ENCODE measurements at places on chromosomes 7 and 10.

DNA sequence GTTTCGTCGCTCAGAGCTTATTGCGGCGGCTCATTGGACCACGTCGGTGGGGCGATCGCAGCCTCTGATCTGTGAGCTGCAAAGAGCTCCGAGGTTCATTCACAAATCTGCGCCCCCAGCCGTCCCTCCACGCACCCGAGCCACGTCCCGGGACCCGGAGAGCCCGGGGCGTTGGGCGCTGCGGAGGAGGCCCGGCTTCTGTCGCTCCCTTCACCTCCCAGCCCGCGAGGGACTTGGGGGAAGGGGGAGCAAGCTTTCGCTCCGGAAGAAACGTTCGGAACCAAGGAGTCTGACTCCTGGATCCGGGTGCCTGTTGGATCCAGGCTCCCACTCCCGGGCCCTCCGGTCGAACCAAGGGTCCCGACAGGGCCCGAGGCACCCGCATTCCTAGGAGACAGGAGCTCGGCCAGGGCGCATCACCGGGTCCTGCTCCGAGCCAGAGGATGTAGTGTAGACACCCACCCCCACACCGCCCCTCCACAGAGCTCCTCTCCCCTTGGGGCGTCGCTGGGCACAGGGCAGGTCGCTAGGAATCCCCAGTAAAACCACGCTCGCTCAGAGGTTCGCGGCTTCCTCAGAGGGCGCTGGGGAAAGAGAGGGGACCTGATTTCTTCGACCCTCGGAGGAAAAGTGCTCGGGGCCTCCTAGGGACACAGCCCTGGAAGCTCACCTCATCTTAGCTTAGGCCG, 7.9 kb upstream of the EN2 start:
- DNase-seq: no peak

- DNase-seq: no peak
These were observed 183.4 kb downstream of the MACC1 start for GRCh38 chr7:20033621-20034400.

DNA sequence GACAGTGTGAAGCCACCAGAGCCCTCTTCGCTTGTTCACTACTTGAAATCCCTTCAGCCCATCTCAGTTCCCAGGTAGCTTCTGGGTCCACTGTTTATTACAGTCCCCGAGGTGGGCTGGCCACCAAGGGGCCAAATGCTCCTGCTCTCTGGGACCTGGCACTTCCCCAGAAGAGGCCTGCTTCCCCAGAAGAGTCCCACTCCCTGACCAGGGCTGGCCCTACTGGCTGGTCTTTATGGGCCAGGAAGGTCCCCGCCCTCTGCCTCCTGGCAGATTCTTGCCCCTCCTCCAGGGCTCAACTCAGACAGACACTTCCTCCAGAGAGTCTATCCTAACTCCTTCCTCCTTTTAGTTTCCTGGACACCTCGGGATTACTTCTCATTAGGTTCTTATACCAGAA, 70.7 kb upstream of the LRRC18 start:
- DNase-seq: no peak

GRCh38 chr10:71333129-71333887, 14.2 kb downstream of the SLC29A3 start:
- DNase-seq: no peak

DNA sequence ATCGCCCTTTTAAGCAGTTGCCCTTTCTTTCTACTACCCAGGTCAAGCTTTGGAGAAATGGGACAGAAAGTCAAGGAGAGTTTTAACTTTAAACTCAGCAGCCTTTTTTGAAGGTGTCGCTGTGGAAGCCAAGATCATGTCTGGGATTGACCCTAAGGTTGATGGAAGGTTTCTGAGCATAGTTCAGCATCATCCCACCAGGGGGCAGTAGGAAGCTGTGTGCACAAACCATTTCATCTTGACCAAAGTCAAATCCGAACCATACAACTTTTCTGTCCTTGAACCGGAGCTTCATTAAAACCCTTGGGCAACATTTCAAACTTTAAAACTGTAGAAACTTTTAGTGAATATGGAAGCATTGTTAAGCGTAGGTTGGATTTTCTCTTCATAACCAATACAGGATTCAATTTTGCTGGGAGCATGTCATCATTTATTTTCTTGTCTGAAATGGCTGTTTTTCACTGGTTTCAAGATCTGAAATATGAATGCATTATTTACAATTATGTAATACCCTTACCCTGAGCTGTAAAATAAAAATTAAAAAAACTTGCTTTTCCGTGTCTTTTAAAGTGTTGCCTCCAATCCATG, 214.4 kb upstream of the KIAA1217 start:
- no peak for DNase-seq

DNA sequence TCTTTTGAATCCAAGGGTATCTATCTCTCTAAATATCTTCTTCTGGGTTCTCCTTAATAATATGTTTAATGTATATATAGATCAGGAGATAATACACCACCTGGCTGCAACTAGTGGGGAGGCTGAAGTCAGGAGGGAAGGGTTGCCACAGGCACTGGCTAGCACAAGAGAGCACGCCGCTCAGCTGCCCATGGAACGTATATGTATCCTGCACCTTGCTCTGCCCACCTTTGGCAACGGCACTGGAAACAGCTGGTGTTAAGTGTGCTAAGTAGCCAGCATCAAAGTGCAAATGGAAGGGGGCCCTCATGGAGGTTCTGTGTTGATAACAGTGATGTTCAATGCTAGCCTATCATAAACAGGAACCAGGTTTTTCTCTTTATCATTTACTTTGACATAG, 49.8 kb upstream of the FAM133B start:
- DNase-seq: no peak

- DNase-seq: no peak
These were observed 161.1 kb downstream of the RPS24 start for GRCh38 chr10:78194539-78195402.

DNA sequence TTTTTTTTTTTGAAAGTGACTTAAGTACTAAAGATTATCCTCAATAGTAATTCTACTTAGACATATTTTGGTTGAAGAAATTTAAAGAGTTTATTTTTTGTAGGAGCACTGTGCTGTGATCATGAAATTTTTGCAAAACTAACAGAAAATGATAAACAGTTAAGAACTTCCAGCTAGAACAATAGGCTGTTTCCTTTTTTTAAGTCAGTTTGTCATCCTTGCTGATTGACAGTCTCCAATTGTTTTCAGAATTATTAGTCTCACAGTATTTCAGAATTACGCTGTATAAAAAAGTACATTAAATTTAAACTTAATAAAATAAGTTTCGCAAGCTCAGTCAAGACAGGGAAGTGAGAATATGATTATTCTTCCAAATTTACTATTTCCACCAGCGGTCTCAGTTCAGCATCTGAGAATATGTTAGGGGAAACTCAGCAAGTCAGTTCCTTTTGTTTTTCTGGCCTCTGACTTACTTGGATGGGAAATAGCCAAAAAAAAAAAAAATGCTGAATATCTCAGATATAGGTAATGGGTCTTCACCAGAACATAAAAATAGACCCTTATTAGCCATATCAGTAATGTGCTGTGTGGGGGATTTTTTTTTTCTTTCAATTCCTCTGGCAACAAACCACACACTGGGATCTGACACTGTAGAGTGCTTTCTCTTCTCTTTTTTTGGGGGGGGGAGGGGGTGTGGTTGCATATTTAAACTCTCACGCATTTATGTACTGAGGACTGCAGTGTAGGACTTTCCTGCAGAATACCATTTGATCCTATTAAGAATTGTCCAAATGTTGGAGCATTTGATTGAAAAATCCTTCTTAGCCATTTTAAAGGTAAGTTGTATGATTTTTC, at the start of gene CD36:
TSS of gene CD36 (plus strand) at position 732 of the 855 bp plus-strand sequence. CDS start 8,099 bp downstream, outside the sequence.
- no peak for DNase-seq

DNA sequence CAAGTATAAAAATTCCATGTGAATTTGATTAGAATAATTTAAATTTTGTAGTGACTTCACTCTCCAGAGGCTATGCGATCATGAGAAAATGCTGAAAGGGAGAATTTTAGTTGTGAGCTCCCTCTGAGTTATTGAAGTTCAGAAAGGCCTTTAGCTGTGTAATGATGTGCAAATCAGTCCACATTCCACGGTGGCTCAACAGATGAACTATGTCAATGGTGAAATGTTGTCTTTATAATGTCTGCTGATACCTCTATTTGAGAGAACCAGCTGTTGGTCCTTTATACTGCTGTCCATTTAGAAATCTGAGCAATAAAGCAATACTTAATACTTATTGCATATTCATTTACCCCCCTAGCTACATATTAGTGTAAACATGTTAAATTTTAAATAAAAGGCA, 7.1 kb upstream of the ITGB8 start:
- no peak for DNase-seq

- DNase-seq: no peak
These were observed 225.2 kb downstream of the ZWINT start for GRCh38 chr10:56135828-56136227.

GRCh38 chr10:68224810-68225209, 7.1 kb downstream of the ATOH7 start:
- DNase-seq: no peak

All from stimulated activated CD8-positive, alpha-beta memory T cell treated with anti-CD3 and anti-CD28 coated beads, Interleukin-2, amount 100 ng/mL, for 1 hour (primary cell).